ENCODE measurements at places on chromosomes 2 and 18. TPM values are rescaled to one million over a fixed set of nuclear protein-coding genes. Genes with fewer than 3 reads are reported as not detected.

DNA sequence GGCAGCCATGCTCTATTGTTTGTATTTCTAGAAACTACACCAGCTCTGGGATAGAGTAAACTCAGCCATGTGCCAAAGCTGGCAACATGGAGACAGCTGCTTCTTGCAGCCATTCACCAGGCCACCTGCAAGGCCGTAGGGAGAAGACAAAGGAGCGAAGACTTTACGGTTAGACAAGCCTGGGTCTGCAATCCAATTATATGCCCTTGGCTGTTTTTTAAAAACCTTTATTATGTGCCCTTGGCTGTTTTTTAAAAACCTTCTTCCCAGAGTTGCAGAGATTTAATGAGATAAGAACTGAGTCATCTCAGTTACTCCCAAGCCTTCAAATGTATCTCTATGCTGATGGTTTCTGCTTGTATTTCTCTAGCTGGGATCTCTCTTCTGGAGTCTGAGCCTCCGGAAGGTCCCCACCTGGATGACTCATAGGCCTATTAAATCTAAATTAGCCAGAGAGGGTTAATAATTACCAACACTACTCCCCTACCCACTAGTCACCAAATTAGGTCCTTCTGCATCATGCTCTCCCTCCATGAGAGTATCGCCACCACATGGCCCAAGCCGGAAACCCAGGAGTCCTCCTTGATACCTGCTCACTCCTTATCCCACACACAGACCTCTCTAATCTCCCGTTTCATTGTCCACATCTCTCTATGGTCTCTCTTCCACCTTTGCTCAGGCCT lies 17.5 kb upstream of the DPP4 start:
- no peak for DNase-seq
- H3K4me1 ChIP-seq = no peaks in the 10 kb centered on the region
- no peaks in the 10 kb centered on the region for H3K27me3 ChIP-seq
- H3K4me3 ChIP-seq = no peak overlapping the region
- no peak overlapping the region for H3K27ac ChIP-seq

DNA sequence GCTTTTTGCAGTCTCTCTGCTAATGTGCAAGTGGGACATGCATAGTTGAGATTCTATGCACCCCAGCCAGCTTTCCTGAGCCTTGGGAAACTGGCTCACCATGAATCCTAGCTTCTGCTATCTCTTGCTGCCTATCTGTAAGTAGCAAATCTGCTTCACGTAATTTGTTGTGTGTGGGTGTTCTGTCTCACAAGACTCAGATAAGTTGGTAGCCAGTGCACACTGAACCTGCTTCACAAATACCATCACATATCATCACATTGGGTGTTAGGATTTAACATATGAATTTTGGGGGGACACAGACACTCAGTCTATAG lies 13.9 kb upstream of the VRK2 start:
- no peak overlapping the region for H3K4me3 ChIP-seq
- peak; percentile 19 for DNase-seq
- H3K36me3 ChIP-seq = no peaks in the 10 kb centered on the region
- H3K27me3 ChIP-seq = no peaks in the 10 kb centered on the region

Gene ZAP70
- 5.5 TPM for total RNA-seq

DNA sequence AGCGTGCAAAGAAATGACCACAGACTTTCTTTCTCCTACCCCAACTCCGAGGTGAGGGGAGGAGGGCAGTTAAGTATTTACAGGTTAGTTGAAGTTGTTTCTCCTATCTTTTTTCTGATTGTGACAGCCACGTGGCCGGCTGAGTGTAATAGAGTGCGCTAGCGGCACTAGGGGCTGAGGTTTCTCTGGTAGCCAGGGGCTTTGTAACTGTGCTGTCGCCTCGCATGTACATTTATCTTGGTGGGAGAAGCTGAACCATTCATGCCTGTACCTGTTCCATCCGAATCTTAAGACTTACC lies 214.1 kb upstream of the STON1 start:
- peak overlapping the region; percentile 79 for H3K4me3 ChIP-seq
- peak overlapping the region; percentile 97 for H3K27ac ChIP-seq
- H3K4me1 ChIP-seq = peaks cover 5% of the 10 kb centered on the region
- H3K27me3 ChIP-seq = no peaks in the 10 kb centered on the region

Gene SPP2
- not detected for total RNA-seq

DNA sequence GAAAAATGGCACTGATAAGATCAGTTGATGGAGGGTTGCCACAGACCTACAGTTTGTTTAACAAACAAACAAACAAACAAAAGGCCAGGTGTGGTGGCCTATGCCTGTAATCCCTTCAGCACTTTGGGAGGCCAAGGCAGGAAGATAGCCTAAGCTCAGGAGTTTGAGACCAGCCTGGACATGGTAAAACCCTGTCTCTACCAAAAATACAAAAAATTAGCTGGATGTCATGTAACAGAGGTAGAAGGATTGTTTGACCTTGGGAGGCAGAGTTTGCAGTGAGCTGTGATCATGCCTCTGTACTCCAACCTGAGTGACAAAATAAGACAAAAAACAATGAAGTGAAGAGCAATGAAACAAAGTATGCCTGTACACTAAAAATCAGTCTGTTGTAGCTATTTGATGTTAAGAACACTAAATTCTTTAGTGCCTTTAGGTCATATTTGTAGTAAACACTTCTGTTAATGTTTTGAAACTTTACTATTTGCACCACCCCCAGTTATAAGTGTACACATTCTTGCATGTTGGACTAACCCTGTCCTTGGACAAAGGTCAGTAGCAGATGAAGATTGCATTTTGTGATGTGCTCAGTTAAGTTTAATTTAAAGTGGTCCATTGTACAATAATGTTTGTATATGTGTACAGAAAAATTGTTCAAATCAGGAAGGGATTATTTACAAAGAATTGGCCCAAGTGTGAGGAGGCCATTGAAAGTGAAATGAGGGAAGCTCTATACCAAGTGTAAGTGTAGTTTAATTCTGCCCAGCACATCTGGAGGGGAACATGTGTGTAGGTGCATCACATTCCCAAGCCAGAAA lies 73.9 kb downstream of the KYNU start:
- H3K27ac ChIP-seq = no peak overlapping the region
- H3K4me3 ChIP-seq = no peak overlapping the region
- H3K36me3 ChIP-seq = no peaks in the 10 kb centered on the region
- H3K27me3 ChIP-seq = no peaks in the 10 kb centered on the region
- no peak for DNase-seq

Gene GPAT2
- total RNA-seq = 23.5 TPM

Gene PLGLB2
- 1.3 TPM for total RNA-seq

GRCh38 chr2:37084797-37085196 lies 479 bp downstream of the GPATCH11 start:
- no peak for DNase-seq
- no peaks in the 10 kb centered on the region for H3K27me3 ChIP-seq
- H3K27ac ChIP-seq = peak overlapping the region; percentile 62
- no peaks in the 10 kb centered on the region for H3K36me3 ChIP-seq
- peak overlapping the region; percentile 94 for H3K4me3 ChIP-seq

Gene SKA1
- total RNA-seq = 6.6 TPM

- H3K4me3 ChIP-seq = no peak overlapping the region
- H3K27me3 ChIP-seq = no peaks in the 10 kb centered on the region
- no peak for DNase-seq
- no peak overlapping the region for H3K27ac ChIP-seq
These were observed 1280.5 kb upstream of the ZEB2 start for GRCh38 chr2:145800151-145801091.

Gene ALKAL2
- 46.9 TPM for total RNA-seq

Gene POTEI
- total RNA-seq = 76.1 TPM

Gene LRRC30
- total RNA-seq = not detected

DNA sequence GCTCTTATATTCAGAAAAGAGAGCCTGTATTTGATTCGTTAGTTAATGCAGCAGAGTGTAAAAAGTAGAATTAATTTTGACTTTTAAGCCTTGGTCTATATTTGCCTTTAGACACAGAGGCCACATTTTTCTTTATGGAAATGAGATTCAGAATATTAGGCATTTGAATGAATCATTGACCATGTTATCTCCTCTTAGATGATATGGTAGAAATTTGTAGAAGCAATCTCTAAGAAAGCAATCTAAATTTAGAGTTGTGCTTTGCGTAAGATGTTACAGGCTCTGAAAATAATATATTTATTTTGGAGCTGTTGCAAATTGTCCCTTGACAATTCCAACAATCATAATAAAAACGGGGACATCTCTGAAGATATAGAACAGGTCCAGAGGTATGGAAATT lies 68.3 kb upstream of the ST6GAL2 start:
- H3K4me1 ChIP-seq = no peaks in the 10 kb centered on the region
- no peaks in the 10 kb centered on the region for H3K27me3 ChIP-seq
- no peak for DNase-seq
- H3K27ac ChIP-seq = no peak overlapping the region
- no peak overlapping the region for H3K4me3 ChIP-seq

GRCh38 chr2:191421950-191422349 lies 176.7 kb downstream of the MYO1B start:
- no peak overlapping the region for H3K4me3 ChIP-seq
- DNase-seq = peak; percentile 25
- H3K36me3 ChIP-seq = no peaks in the 10 kb centered on the region
- no peaks in the 10 kb centered on the region for H3K27me3 ChIP-seq
- no peak overlapping the region for H3K27ac ChIP-seq
- no peaks in the 10 kb centered on the region for H3K4me1 ChIP-seq

Gene RBFA
- 57.6 TPM for total RNA-seq

- H3K4me1 ChIP-seq = no peaks in the 10 kb centered on the region
- H3K36me3 ChIP-seq = no peaks in the 10 kb centered on the region
- H3K4me3 ChIP-seq = no peak overlapping the region
- H3K27me3 ChIP-seq = no peaks in the 10 kb centered on the region
These were observed 490.0 kb downstream of the TXNL1 start for GRCh38 chr18:56148373-56148772.

GRCh38 chr2:160278101-160278878 lies 78.2 kb upstream of the ITGB6 start:
- no peak overlapping the region for H3K27ac ChIP-seq
- H3K4me1 ChIP-seq = no peaks in the 10 kb centered on the region
- DNase-seq = no peak
- no peaks in the 10 kb centered on the region for H3K27me3 ChIP-seq

DNA sequence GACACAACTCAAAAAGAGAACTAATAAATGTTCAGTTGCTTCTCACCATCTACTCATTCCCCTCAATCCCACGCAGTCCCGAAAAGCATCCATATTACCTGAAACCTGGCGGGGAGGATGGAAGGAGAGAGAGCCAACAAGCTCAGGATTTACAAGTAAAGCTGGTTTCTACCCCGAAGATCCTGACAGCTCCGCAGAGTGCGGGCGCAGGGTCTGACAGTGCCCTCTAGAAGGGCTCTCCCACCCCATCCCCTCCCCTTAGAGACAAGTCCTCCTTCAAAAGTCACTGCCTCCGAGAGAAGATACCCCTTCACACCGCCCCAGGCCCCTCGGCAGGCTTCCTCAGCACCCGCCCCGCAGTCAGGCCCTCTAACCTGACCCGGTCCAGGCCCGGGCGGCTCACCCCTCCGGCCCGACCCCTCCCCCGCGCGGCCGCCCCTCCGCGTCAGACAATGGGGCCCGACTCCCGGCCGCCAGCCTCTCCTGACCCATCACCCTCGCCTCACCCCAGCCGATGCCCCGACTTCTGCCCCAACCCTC lies 550 bp downstream of the RAB1A start:
- H3K27ac ChIP-seq = peak overlapping the region; percentile 95
- peaks cover 45% of the 10 kb centered on the region for H3K4me1 ChIP-seq
- no peaks in the 10 kb centered on the region for H3K27me3 ChIP-seq
- no peaks in the 10 kb centered on the region for H3K36me3 ChIP-seq
- peak overlapping the region; percentile 97 for H3K4me3 ChIP-seq

GRCh38 chr2:199443589-199444130 lies 14.1 kb downstream of the SATB2 start:
- no peaks in the 10 kb centered on the region for H3K27me3 ChIP-seq
- no peak for DNase-seq
- H3K4me3 ChIP-seq = no peak overlapping the region
- no peaks in the 10 kb centered on the region for H3K4me1 ChIP-seq
- no peaks in the 10 kb centered on the region for H3K36me3 ChIP-seq
- H3K27ac ChIP-seq = no peak overlapping the region

DNA sequence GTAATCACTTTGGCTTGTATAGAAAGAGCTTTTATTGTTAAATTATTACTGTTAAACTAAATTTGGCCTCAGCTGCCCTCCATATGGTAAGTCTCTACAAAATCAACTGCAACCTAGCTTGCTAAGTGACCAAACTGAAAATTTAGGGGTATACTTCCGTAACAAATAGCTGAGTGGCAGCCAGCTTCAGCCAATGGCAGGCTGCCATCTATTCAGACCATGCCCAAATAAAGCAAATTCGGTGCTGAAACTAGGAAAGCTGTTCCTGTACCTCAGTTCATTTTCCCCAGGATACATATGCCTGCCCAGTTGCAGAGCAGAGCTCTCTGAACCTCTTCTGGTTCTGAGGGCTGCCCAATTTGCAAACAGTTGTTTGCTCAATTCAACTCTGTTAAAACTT lies 94.8 kb downstream of the EML6 start:
- no peaks in the 10 kb centered on the region for H3K27me3 ChIP-seq
- H3K36me3 ChIP-seq = no peaks in the 10 kb centered on the region
- no peak overlapping the region for H3K27ac ChIP-seq
- no peak overlapping the region for H3K4me3 ChIP-seq
- no peak for DNase-seq

DNA sequence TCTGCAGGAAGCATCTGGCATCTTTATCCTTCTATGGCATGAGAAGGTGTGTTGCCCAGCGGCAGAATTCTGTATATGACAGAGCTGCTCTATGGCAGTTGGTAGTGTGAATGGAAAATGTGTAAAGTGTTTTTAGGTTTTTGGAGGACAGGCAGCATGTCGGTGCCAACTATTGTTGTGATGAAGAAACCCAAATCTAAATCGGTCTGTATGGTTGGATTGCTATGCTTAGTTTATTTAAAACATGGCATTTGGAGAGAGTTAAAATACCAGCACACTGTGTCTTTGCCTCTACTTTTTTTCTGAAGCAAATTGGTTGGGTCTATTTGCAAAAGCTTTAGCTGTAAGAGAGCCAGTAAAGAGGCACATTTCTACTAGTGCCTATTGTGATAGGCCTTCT lies 136.7 kb downstream of the CTNNA2 start:
- H3K4me3 ChIP-seq = no peak overlapping the region
- H3K27me3 ChIP-seq = no peaks in the 10 kb centered on the region

GRCh38 chr2:120013597-120014223 lies 833 bp downstream of the EPB41L5 start:
- DNase-seq = peak; percentile 61
- H3K4me1 ChIP-seq = peaks cover 6% of the 10 kb centered on the region
- peak overlapping the region; percentile 82 for H3K27ac ChIP-seq
- no peaks in the 10 kb centered on the region for H3K27me3 ChIP-seq

DNA sequence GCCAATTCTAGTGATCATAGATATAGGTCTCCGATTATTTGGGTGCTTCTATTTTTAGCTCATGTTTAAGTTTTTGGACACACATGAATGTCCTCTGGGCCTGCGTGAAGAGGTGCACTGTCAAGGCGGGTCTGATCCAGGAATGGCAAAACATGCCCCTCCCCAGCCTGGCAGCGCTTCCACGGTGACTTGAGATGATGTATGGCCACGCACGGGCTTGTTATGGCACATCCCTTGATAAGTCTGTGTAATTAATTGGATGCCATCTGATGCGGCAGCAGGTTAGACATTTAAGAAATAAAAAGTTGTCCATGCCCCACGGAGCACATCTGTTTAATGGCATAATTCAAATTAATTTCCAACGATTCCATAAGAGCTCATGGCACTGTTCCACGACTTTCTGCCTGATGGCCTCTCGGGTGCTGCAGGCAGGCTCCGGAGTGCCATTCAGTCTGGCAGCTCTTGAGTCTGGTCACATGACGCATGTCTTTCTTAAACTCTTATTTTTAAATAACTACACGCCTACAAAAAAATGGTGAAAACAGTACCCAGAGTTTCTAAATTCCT lies 151.4 kb downstream of the ACKR3 start:
- no peaks in the 10 kb centered on the region for H3K36me3 ChIP-seq
- no peak for DNase-seq
- H3K4me3 ChIP-seq = no peak overlapping the region
- H3K27ac ChIP-seq = no peak overlapping the region
- no peaks in the 10 kb centered on the region for H3K4me1 ChIP-seq
